NCI-H526 treated with DMSO at 0.1 percent for 48 hours (cell line): ENCODE measurements at places on chromosomes 1 and 21.

GRCh38 chr1:84569216-84569615 lies 5.0 kb downstream of the CTBS start:
- DNase-seq, result no peak

DNA sequence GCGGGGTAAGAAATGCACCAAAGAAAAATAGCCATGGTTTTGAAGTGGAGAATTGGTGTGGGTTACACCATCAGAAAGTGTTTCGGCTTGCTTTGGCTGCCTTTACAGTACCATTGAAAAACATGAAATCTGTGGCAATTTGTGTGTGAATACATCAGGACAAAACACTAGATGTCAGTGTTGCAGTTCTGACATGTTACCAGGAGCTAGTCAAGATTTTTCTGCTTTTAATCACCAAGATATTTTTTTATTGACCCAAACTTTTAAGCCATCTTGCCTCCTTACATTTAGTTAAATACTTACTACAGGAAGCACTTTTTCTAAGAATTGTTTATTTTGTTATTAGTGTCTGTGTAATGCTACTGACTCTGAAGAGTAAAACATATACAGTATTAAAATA lies 14.3 kb downstream of the RRP15 start:
- DNase-seq, result no peak

DNA sequence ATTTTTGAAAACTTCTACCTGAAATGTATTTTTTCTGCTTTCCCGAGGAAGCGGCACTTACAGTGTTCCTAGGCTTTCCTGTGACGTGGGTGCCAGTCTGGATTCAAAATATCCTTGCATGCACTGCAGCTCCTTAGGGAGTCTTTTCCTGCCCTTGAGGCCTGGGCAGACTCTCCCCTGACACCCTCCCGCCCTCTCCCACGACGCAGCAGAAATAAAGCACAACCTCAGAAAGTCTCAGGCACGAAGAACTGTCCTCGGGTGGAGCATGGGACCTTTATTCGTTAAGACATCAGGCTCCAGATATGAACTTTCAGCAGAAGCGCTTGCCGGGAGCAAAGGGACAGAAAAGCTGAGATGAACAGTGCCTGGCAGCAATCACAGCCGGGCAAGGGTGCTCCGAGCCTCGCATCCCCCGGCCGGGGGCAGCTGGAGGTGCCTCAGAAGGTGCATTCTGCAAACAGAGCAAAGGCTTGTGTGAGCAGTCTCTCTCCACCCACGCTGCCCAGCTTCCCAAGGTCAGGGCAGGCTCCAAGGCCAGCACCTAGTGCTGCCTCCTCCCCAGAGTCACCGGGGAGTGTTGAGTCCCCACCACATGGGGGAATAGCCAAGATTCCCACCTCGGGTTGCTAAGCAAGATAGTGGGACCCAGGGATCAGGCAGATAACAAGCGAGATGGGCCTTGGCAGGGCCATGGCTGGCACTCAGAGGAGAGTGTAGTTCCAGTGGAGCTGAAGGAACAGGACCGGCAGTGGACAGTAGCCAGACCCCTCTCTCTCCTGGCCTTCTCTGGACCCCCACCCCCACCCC lies 3.2 kb downstream of the TFF3 start:
- DNase-seq, result no peak

GRCh38 chr1:212918824-212919223 lies 31.5 kb upstream of the VASH2 start:
- DNase-seq, result no peak

- DNase-seq, result no peak
Observed at GRCh38 chr1:5768014-5768413, 224.2 kb downstream of the NPHP4 start.

DNA sequence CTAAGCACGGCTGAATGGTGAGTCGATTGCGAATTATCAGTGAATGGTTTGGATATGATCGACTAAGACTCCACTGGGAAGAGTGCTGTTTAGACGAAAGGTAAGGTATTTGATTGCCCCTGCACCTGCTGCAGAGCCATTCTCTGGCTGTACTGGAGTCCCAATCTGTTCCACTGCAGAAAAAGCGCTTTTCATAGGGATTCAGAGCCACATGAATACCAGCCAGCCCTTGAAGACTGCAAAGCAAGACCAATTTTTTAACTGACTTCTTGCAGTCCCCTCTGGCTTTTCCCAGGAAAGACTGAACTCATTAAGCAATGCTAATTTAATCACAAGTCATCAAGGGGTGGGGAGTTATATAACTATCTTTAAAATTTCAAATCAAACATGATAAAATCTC lies 1.3 kb downstream of the GREM2 start:
- DNase-seq, result no peak

GRCh38 chr1:56838759-56839158 lies 15.8 kb upstream of the C8A start:
- no peak for DNase-seq

DNA sequence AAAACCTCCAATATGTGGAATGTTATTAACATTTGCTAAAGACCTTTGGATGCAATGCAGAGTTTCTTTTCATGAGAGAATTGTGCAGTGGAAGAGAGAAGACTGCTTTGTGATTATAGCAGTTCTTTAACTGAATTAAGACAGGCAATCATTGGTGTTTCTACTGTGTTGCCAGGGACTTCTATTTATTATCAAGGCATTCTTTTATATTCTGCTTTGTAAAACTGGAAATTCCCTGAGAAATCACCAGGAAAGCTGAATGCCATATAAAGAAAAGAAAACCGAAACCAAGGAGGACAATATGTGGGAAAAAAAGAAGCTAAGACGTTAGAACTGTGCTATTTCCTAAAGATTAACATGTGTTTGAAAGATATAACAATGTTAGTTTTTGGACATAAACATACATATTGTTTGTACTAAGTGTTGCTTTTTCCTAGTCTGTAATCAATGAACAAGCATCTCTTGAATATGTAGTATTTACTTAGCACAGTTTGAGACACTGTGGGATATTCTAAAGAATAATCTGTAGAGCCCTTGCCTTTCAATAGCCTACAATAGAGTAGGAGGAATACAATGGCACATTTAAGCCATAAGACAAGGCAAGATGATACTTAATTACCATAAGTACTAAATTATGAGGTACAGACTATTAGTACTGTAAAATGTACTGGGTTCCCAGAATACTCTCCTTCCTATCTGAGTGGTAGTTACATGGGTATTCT lies 47.1 kb downstream of the EXTL2 start:
- no peak for DNase-seq

- DNase-seq, result no peak
Observed at GRCh38 chr1:106564192-106564591, 492.3 kb upstream of the PRMT6 start.

GRCh38 chr1:26164036-26164860 lies 4.5 kb downstream of the C1orf232 start:
- no peak for DNase-seq

- peak; percentile 81 for DNase-seq
Observed at GRCh38 chr1:94884106-94884505, 42.8 kb downstream of the CNN3 start.

DNA sequence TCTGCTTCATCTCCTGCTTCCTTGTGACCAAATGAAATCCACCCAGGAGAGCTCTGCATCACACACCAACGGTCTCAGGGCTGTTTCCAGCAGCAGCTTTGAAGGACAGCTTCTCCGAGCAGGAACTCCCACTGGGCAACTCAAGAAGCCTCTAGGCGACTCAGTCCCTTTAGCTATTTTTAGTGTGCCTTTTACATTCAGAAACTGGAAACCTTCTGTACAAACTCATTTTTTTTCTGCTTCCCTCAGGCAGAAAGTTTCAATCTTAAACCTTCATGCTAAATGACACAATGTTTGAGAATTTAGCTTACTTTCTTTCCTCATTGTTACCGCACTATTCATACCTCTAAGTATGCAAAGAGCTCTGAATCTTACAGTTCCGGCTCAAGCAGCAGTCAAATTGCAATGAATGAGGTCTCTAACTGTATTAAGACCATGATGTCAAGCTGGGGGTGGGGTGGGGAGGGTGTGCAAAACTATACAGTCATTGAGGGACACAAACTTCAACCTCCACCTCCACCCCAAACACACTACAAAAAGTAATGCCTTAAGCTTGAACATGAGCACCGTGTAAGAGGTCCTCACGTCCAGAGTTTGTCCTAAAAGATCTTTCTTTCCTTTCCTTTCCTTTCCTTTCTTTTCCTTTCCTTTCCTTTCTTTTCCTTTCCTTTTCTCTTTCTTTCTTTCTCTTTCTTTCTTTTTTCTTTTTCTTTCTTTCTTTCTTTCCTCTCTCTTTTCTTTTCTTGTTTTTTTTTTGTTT lies 16.4 kb upstream of the TARBP1 start:
- DNase-seq, result no peak

DNA sequence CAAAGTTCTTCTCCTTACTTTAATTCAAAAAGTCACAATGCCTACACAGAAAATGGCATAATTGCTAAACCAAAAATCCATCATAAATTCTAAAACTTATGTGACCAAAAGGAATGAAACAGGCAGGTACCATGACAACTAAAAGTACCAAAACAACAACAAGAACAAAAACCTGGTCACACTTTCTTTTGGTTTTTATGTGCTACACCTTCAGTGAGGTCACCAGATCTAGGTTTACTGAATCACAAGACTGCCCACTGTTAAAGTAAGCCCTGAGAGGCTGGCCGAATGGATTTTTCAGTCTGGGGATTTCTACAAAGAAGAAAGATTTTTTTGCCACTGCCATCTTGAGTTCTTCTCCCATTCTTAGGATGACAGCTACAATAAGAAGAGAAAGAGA lies 583.0 kb upstream of the PKN2 start:
- DNase-seq, result no peak

DNA sequence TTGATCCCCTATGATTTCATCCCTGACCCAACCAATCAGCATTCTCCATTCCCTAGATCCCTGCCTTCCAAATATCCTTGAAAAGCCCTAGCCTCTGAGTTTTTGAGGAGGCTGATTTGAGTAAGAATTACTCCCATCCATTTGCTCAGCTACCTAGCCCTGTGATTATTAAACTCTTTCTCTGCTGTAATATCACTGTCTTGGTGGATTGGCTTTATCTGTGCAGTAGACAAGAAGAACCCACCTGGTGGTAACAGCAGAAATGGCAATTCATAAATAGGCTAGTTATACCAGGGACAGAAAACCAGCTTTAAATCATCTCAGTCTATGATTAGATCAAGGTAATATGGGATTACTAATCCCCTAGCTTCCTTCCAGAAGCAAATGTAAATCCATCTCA lies 13.0 kb downstream of the IL20 start:
- no peak for DNase-seq

DNA sequence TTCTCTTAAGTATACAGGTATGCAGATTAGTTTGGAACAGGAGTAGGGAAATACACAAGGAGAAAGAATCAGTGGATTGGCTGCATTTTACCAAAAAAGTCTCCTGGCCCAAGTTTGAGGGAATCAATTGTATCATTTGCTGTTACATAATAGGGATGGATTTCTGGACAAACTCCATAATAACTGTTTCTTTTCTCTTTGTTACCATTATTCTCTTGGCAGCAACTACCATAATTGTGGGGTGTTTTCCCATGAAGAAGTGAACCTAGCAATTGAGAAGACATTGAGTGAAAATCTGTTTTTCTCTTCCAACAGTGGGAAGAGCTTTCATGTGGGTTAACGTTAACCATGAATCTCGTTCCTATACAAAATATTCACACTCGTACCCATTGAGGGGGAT lies 46.4 kb upstream of the DPT start:
- no peak for DNase-seq

GRCh38 chr1:62423580-62424242 lies 13.1 kb upstream of the USP1 start:
- DNase-seq, result no peak

GRCh38 chr1:115833856-115834255 lies 7.1 kb downstream of the NHLH2 start:
- DNase-seq, result no peak

DNA sequence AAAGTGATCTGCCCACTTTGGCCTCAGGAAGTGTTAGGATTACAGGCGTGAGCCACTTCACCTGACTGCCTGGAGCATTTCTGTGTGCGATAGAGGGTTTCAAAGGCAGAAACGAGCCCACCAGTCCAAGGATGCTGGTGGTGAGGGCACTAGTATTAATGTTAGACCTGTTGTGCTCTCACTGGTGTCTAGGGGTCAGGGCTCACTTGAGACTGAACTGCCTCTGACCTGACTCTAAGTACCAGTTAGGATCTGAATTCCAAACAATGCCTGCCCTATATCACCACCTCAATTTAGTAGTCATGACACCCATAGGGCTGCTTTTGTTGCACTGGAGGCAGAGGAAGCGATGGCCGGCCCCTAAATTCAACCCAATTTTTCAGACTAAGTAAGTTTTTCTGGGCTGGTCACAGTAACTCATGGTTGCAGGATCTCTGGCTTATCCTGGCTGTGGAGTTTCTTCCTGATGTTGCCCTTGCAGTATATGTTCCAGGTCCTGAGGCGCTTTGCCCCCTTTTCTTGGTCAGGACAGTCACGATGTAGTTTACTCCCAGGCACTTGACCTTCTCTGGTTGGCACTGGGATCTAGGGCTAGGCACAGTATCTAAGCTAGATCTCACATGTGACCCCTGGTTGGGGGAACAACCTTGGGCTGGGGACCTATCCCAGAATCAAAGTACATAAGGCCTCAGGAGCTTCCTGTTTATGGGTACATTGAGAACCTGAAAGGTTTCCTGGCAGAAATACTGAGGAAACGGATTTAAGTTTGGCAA lies 4.5 kb downstream of the CCDC17 start:
- no peak for DNase-seq

DNA sequence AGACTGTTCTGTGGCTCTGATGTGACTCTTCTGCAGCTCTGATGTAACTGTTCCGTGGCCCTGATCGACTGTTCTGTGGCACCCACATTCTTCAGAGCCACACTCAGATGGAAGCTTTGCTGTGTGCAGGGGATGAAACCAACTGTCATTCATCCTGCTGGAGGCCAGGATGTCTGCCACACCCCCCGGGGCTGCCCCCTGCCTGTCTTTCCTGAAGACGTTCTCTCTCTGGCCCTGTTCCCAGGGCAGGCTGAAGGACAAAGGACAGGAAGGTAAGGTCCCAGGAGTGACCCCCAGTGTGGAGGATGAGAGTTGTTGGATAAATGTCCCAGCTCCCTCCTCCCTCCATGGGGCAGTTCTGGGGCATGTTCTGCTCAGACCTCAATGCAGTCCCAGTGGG lies 29.4 kb upstream of the UMODL1 start:
- no peak for DNase-seq

GRCh38 chr1:61101536-61101935 lies 19.2 kb downstream of the NFIA start:
- no peak for DNase-seq

DNA sequence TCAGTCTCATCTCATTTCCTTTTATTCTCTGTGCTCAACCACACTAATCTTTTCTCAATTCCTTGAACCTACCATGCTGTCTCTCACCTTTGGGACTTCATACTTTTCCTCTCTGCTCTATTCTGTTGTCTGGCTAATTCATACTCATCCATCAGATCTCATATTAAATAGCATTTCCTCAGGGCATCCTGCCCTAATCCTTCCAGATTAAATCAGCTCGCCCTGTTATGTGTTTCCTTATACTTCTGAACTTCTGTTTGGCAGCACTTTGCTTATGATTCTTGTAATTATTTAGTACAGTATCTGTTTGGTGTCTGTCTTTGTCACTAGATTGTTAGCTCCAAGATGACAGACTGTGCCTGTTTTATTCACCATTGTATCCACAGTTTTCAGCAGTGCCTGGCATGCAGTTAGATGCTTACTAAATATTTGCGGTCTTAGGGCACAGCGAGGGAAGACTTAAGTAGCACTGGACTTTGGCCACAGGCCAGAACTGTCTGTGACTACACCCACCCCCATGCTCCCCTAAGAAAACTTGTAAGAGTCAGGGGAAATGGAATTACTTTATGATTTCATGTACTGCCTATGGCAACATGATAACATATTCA lies 9.9 kb upstream of the CAP1 start:
- no peak for DNase-seq

- DNase-seq, result no peak
Observed at GRCh38 chr1:202411422-202411821, 62.9 kb downstream of the PPP1R12B start.

- DNase-seq, result no peak
Observed at GRCh38 chr1:90798344-90798743, 81.2 kb upstream of the BARHL2 start.
